Kidney glomerular epithelial cell (primary cell): ENCODE measurements at places on chromosomes 1 and 21.

- no peak for DNase-seq
These were observed 37.0 kb downstream of the VTCN1 start for GRCh38 chr1:117173691-117174090.

DNA sequence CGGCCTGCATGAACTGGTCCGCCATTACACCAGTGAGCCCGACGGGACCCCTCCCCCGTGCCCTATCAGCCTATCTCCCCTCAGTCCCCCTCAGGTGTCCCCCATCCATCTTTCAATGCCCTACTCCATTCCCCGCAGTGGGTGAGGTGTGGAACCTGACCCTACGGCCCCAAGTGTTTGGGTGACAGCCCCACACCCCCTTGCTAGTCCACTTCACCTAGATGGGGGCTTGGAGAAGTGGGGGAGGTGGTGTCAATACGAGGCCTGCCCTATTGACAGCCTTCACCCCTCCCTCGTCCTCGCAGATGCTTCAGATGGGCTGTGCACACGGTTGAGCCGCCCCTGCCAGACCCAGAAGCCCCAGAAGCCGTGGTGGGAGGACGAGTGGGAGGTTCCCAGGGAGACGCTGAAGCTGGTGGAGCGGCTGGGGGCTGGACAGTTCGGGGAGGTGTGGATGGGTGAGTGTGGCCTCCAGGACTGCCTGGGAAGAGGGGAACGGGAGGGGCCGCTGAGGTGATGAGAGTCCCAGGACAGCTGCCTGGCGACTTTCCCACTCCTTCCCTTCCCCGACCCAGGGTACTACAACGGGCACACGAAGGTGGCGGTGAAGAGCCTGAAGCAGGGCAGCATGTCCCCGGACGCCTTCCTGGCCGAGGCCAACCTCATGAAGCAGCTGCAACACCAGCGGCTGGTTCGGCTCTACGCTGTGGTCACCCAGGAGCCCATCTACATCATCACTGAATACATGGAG is 15.7 kb upstream of the HDAC1 start:
- DNase-seq: no peak

GRCh38 chr1:187445066-187445465 is 616.3 kb downstream of the PLA2G4A start:
- DNase-seq: no peak

DNA sequence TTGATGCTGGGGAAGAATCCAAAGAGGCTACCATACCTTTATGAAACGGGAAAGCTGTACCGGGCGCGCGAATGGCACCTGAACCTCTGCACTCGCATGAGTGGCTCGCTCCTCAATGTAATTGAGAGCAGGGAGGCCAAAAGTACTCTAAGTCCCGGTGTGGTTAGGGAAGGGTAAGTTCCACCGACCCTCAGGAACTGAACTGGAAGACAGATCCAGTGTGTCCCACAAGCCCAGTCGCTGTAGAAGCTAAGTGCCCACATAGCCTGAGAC is 1.0 kb downstream of the GATAD2B start:
- no peak for DNase-seq

DNA sequence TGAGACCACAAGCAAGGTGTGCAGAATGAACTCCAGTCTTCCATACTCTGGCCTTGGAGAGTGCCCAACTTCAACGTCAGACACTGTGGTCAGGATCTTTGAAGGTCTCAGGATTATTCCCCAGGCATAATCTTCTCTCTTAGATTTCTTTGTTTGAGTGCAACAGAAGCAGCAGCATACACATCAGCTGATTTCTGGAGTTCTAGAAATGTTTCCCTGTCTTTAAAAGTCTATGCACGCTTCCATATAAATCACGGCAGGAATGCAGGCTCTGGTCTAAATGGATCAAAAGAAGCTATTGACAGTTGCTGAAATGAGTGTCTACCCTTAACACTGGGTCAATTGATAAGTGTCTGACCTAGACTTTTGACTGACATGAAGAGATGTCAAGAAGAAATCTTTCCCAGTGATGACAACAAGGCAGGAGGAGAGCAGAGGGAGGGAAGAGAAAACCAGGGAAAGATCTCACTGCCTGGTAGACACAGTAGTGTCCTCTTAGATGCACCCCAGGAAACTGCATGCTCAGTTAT is 279.7 kb downstream of the SPATA17 start:
- DNase-seq: no peak

GRCh38 chr1:191371626-191372025 is 786.6 kb upstream of the RGS18 start:
- no peak for DNase-seq

DNA sequence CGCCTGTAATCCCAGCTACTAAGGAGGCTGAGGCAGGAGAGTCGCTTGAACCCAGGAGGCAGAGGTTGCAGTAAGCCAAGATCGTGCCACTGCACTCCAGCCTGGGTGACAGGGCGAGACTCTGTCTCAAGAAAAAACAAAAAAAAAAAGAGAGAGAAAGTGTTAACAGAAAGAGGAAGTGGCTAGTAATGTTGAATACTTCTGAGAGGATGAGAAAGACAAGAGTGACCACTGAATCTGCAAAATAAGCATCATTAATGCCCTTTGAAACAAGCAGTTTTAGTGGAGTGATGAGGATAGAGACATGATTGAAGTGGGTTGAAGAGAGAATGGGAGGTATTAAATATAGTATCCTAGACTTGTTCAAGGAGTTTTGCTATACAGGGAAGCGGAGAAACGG is 11.7 kb downstream of the MPZ start:
- DNase-seq: no peak

- no peak for DNase-seq
These were observed 26.5 kb upstream of the KRTAP19-8 start for GRCh38 chr21:31064803-31065202.

DNA sequence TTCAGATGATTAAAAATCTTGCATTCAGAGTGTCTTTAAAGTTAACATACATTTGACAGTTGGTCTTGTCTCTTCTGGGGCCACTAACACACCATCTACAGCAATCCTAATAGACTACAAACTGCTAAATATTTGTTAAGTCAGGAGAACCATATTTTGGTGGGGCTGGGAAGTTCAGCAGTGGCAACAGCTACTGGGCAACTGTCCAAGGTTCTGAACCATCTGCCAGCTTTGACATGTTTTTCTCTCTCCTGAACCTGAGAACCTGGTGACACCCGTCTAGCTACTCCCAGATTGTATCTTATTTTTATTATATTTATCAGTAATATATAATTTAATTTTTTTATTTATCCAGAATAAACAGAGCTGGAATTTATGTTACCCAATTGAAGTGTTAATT is 199.0 kb upstream of the DPYD start:
- peak; percentile 28 for DNase-seq

DNA sequence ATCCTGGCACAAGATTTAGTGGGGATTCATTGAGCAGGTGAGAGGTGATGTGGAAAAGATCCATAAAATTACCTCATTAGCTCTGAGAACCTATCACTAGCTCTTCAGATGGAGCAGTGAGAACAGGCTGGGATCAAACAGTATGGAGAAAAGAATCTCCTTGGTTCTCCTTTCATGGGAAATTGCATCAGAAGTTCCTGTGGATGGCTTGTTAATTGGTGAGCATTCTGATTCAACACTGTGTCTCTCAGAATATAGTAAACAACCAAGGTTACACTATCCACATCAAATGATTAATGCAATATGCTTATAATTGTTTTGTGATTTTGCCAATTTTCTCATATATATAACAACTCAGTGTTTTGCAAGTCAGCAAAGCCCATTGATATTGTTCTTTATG is 8.3 kb upstream of the CD55 start:
- no peak for DNase-seq

GRCh38 chr1:59638231-59638711 is 176.5 kb upstream of the HOOK1 start:
- no peak for DNase-seq

DNA sequence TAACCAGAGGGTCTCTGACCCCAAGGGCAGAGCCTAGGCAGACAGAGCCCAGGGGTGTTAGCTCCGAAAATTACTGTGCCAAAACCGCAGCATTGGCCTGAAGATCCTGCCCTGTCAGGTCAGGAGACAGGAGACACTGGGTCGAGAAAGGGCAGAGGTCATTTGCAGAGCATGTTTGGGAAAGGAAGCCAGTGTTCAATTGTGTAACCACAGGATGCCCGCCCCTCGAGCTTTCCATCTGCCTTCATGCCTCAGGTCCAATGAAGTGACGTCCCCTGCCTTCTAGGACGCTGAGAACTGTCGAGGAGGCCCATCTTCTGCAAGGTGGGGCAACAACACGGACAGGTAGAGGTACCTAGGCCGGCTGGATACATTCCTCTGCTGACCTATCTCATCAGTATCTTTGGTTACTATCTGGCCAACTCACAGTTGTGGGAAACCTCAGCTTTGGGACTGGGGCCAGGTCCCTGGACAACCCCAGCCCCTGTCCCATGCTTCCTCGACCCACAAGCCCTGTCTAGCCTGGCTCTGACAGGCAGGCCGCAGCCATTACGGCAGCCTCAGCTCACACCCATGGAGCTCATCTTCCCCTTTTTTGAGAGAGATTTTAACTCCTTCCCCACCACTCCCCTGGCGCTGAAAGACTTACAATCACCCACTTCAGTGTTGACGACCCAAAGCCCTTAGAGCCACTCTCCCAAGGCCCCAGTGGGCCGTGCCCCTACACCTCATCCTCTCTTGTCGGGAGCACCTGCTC is 1.3 kb downstream of the ARL8A start:
- no peak for DNase-seq

- DNase-seq: no peak
These were observed 522 bp downstream of the SLC45A1 start for GRCh38 chr1:8318436-8318835.

DNA sequence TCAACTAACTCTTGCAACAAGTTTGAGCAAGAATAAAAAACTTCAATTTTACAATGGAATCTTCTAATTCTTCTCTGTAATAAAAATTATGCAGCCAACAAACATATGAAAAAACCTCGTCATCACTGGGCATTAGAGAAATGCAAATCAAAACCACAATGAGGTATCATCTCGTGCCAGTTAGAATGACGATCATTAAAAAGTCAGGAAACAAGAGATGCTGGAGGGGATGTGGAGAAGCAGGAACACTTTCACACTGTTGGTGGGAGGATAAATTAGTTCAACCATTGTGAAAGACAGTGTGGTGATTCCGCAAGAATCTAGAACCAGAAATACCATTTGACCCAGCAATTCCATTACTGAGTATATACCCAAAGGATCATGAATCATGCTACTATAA is 327.5 kb upstream of the LYPLAL1 start:
- DNase-seq: no peak

DNA sequence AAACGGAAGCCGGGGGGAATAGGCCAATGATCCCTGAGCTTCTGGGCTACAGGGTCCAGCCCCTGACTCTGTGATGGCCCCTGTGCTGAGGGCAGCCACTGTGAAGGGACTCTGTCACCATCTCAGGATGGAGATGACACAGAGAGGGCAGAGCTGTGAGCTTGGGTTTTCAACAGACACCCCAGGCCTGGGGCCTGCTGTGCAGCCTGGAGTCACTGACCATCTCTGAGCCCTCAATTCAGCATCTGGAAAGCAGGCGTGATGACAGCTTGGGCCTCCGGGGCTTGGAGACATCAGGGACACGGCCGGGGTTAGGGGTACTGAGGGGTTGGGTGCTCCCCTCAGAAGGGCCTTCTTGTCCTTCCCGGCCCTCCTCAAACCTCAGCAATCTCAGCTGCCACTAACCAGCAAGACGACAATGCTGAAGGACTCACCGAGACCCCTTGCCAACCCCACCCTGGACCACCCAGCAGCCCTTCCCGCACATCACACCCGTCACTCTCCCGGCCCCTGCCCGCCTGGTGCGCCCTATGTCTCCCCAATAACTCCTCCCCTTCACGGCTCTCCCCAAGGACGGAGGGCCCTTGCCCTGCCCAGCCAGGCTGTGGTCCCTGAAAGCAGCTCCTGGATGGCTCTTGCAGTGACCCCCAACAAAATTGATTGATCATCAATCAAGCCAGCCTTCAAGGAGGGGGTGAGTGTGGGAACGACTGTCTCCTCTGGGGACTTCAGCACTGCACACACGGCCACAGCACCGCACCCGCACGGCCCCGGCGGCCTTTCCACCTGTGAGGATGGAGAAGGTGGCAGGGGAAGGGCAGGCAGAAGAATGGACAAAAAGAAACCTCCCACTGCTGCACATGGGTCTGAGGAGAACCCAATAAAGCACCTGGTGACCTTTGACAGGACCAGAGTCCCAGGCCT is 4.3 kb downstream of the MEGF6 start:
- DNase-seq: no peak

- DNase-seq: no peak
These were observed 32.3 kb downstream of the CFAP57 start for GRCh38 chr1:43204394-43204793.

DNA sequence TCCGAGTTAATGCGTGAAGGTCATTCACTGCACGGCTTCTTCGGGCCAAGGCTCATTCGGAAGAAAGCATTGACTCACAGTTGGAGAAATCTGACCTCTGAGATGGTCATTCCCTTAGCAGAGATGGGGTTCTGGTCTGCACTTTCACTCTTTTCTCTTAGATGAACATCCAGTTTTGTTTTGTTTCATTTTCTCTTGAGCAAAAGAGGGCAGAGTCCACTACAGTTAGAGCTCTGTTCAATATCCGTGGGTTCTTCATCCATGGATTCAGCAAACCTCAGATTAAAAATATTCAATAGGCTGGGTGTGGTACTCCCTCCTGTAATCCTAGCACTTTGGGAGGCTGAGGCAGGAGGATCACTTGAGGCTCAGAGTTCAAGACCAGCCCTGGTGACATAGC is 57.4 kb upstream of the SIPA1L2 start:
- DNase-seq: no peak

DNA sequence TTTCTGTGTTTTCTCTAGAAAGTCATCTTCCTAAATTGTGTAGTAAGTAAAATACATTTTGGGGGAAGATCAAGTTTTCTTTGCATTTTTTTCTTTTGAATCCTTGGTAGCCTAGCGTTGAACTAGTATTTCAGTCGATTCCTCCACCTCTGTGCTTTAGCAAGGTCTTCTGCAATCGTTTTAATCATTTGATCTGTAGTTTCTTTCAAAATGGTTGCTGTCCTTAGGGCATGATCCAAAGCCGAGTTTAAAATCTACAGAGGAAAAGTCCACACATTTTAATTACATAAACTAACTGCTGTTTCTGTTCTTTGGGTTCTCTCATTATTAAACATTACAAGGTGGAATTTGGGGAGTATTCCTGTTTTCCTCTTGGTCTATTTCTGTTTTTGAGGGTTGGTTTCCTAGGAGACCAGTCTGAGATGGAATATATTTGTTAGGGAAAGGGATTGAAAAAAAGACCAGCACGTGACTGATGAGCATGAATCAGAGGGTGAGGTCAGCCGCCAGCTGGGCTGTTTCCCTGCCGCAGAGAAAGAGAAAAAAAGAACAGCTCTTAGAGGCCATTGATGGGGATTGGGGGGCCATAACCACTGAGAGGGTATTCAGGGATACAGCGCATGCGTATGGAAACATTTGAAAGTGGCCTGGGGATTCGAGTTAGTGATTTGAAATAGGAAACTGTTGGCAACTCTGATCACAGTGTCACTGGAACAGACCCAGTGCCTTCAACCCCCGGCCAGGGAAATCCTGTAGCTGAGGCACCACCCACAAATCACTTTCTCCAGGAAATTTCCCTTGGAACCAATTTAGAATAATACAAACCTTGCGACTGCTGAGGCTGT is 40.6 kb downstream of the AKNAD1 start:
- DNase-seq: peak; percentile 89

GRCh38 chr1:182359645-182360044 is 31.9 kb downstream of the GLUL start:
- no peak for DNase-seq
